ENCODE measurements at places on chromosomes 12 and 14.

DNA sequence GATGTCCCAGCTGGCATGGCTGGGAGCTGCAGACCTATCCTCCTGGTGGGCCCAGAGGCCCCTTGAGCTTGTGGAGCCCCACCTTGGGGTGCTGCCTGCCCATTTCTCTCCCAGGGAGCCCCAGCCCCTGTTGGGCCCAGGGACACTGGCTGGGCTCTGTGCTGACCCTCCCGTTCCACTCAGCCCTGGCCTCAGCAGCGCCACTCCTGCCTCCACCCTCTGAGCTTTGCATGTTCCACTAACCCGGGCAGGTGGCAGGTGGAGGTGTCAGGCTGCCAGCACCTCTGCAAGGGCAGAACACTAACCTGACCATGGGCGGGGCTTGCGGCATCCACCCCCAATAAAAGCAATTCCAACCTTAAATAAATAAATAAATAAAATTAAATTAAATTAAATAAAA lies 299.2 kb downstream of the LRIG3 start:
- DNase-seq = no peak

DNA sequence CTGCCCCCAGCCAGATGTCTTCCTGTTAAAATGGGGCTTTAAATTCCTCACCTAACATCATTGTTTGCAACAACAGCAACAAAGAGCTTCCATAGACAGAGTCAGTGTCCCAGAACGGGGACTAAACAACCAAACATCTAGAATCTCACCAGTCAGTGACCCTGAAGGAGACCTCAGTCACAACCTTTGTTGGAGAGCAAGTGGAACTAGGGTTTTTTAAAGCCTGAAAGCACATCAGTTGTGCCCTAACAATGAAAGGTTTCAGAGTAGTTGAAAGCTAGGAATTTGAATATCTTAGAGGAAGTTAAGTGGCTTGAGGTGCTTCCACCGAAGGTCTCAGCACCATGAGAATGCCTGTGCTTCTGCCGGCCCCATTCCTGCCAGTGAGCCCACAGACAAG lies 5.0 kb upstream of the ALDH2 start:
- DNase-seq = peak; percentile 33

DNA sequence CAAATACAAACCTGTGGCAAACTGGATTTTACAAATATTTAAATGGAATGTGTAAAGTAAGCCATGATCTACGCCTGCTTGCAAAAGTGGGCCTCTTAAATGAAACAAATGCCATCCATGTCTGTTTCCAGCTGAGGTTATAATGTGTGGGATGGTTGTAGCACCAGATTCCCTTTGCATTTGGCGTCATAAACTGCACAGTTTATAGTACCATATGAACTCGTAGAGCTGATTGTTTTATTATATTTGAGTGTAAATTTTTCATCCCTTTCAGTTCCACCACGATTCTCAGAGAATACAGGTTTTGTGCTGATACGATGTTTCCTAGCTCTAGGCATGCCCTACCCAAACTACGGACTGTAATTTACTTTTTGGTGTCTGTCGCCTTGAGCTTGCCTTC lies 374.9 kb downstream of the EGLN3 start:
- DNase-seq = no peak

GRCh38 chr14:85546390-85546789 lies 16.4 kb downstream of the FLRT2 start:
- no peak for DNase-seq

DNA sequence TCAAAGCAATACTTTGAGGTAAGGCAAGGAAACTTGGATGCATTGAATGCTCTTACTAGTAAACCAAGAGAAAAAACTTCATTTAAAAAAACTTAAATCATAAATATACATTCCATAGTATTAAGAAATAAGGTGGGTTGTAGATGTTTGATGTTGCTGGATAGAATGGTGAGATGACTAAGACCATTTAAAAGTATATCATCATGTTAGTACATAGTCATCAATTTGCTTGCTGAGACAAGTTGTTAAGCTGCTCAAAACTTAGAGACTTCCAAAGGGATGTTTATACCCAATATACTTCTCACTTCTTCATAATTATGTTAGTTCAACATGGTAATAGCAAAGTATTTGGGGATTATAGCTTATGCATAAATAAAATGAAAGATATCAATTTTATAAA lies 675.5 kb upstream of the MGAT4C start:
- no peak for DNase-seq

GRCh38 chr14:70821584-70822529 lies 12.5 kb upstream of the MAP3K9 start:
- peak; percentile 29 for DNase-seq

DNA sequence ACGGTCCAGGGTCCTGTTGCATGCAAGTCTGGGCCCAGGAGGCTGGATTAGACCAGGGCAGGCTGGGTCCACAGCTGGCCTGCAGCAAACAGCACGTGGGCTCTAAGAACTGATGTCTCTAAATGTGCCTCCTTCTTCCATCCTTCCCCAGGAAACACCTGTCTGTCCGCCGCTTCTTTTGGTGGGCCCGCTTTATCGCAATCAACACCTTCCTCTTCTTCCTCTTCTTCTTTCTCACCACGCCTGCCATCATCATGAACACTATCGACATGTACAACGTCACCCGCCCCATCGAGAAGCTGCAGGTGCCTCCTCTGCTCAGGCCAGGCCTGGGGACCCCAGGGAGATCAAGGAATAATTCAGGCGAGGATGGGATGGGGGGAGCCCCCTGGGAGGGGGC lies 28.3 kb downstream of the NGB start:
- no peak for DNase-seq

GRCh38 chr14:24160499-24160849 lies 591 bp upstream of the IRF9 start:
- DNase-seq = no peak

- DNase-seq = no peak
Measured at GRCh38 chr12:76375470-76375869, 27.3 kb upstream of the BBS10 start.

- no peak for DNase-seq
Measured at GRCh38 chr14:100359881-100360280, 36.7 kb downstream of the SLC25A47 start.

DNA sequence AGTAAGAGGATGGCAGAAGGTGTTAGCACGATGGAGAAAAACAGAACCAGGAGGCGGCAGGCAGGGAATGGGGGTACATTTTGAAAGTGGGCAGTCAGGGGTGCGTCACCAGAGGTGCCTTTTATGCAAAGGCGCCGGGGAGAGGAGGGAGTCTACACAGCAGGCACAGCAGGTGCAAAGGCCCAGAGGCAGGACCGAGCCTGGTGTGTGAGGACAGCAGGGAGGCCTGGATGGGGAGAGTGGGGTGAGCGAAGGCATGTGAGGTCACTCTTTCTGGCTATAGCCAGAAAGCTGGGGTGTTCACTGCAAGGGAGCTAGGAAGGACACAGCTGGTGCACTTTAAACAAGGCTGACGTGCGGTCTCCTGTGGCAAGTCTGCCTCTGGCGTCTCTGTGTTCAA lies 65.0 kb downstream of the NCOR2 start:
- no peak for DNase-seq

GRCh38 chr14:36467332-36467731 lies 52.7 kb downstream of the NKX2-1 start:
- DNase-seq = no peak

DNA sequence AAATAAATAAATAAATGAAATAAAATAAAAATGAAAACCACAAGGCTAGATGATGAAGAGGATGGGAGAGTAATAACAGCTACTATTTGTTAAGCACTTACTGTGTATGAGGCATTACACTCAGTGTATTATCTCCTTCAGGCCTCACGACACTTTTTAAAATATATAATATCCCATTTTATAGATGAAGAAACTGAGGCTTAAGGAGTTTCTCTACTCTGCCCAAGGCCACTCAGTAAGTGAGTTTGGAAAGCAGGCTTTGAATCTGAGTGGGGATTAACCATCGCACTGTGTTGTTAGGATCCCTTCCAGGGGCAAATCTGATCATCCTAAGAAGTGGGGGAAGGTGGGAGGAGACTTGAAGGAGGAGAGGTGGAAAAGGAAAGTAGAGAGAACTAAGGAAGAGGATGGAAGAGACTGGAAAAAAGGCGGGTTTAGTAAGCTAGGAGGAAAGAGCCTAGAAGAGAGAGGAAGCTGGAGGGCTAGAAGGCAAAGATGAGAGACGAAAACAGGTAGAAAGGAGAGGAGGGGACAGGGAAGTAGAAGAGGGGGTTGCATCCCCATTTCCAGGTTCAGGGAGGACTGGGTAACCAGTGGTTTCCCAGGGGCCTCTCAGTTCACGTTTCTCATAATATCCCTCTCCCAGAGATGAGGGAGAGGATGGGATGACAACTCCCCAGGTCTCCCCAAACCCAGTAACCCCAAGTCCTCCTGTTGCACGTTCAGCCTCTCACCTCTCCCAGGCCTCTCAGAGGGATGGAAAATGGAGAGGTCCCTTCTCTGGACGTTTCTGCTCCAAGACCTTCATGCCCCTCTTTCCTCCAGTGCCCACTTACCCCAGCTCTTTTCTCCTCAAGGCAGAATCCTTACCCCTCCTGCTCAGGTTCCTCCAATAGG lies 1.7 kb downstream of the STAT6 start:
- DNase-seq = no peak

GRCh38 chr12:52925717-52926595 lies 21.1 kb upstream of the KRT8 start:
- DNase-seq = no peak

GRCh38 chr14:68423686-68424085 lies 369.2 kb downstream of the ZFP36L1 start:
- DNase-seq = no peak

GRCh38 chr14:64444984-64445845 lies 20.1 kb upstream of the AKAP5 start:
- DNase-seq = no peak

- no peak for DNase-seq
Measured at GRCh38 chr14:89586258-89587135, 169.5 kb upstream of the FOXN3 start.

DNA sequence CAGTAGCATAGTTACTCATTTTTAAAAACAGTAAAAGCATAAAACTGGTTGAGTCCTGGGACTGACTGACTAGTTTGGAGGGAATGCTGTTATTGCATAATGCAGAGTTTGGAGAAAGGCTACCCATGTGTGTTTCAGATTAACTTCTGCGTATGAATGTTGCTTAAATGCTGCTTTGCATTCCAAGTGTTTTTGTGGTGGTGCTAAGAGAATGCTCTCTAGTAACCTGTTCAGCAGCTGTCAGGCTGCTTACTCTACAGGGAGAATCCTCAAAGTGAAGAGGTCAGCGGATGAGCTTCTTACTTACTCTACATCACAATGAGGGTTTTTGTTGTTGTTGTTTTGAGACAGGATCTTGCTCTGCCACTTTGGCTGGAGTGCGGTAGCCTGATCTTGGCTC lies 4.3 kb downstream of the DLST start:
- no peak for DNase-seq

- no peak for DNase-seq
Measured at GRCh38 chr12:9345171-9345570, 137.0 kb upstream of the PZP start.

GRCh38 chr14:104515059-104515810 lies 64.3 kb upstream of the C14orf180 start:
- no peak for DNase-seq

DNA sequence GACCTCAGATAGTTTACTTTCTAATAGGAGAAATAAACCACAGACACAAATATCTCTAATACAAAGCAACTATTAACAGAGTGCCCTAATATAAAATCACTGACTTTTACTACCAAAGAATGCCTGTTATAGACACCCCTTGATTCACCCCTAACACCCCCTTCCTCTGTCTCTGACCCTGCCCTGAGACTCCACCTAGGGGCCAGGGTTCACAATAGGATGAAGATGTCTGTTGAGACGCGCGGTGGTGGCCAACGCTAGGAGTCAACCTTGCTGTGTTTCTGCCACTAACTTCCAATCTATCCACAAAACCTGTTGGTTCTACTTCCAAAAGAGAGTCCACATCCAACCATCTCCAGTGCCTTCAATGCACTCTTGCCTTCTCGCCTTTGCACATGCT lies 10.9 kb upstream of the TC2N start:
- DNase-seq = no peak

DNA sequence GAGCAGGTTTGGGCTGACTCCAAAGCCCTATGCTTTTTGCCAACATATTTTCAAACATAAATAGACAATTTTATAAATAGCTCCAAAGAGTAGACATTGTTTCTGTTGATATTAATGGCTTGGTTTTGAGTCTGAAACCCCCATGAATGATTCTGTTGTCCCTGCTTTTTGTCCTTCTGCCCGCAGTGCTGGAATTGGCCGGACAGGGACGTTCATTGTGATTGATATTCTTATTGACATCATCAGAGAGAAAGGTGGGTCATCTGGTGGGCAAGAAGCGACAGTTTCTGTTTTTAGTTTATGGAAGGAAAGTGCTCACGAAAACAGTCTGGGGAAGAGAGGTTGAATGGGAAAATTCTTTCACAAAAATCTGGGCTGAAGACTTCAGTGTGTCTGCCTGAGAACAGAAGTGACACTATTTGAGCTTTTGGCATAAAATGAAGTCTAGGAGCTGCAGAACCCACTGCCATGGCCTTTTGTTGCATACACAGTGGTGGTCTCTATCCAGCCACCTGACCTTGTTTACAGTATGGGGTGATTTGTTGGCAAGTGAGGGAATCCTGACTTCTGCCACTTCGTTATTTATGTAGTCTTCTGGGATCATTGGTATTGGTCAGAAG lies 69.6 kb downstream of the PTPN11 start:
- DNase-seq = no peak

DNA sequence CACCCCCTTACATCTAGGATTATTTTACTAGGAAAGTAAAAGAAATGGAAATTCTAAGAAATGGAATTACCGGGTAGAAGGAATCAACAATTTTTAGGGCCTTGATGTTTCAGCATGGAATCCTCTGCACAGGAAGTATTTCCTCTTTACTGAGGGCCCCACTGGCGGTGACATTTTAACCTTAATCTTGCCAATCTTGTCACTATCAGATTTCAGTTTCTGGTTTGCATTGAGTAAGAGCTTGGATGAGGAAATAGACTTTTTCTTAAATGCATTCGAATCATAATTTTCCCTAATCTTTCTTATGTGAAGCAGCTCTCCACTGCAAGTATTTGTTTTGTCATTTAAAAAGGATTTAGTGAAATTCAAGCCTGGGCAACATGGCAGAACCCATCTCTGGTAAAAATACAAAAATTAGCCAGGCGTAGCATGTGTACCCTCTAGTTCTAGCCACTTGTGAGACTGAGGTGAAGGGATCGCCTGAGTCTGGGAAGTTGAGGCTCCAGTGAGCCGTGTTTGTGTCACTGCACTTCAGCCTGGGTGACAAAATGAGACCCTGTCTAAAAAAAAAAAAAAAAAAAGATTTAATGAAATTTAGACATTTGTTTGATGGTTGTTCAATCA lies 40.7 kb downstream of the TPCN1 start:
- peak; percentile 62 for DNase-seq

DNA sequence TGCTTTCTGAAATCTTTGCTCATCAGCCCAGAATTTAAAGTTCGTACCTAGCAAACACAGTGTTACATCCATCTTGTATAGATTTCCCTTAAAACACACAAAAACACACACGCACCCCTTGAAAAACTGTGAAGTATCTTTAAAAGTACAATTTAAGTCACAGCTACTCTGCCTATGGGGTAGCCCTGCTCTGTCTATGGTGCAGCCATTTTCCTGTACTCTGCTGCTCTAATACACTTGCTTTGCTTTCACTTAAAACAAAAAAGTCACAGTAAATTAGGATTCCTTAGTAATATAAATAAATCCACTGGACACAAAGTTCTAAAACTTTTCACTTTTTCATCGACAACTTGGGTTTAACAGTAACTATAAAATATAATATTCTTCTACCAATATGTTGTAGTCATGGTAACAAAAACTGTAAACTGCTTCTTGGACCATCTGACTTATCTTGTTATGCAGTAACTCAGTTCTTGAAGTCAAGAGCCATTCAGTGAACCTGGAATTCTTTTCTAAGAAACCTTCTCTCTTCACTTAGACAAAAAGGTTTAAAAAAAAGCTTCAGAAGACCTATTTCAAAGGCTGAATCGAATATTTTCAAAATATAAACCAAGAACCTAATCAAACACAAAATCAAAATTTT lies 63.5 kb downstream of the MED13L start:
- no peak for DNase-seq

Data from KBM-7 (cell line).